NCI-H2029 treated with DMSO at 0.1 percent for 48 hours (cell line): ENCODE measurements at places on chromosomes 13 and 19.

DNA sequence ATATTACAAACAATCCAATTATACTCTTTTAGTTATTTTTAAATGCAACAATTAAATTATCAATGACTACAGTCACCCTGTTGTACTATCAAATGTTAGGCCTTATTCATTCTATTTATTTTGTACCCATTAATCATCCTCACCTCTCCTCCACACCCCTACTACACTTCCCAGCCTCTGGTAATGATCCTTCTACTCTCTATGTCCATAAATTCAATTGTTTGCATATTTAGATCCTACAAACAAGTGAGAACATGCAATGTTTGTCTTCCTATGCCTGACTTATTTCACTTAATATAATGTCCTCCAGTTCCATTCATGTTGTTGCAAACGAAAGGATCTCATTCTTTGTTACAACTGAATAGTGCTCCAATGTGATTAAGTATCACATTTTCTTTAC lies 1414.6 kb downstream of the SLITRK1 start:
- no peak for DNase-seq

- DNase-seq, result no peak
Observed at GRCh38 chr13:36770741-36771140, 48.3 kb upstream of the RFXAP start.

DNA sequence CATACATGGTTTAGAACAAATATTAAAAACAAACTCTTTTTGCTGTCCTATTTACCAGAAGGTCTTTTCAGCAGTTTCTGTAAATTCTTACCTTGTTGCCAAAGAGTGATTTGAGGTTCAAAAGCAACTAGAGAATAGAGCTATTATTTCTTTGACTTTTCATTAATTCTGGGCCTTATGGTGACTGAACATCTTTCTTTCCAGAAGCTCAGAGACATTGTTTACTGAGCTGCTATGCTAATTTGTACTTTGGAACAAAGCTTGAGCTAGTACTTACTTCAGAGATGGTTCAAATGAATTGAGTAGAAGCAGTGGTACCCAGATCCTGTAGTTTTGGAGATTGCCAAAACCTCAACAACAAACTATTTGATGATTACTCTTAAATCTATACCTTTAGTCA lies 331.2 kb downstream of the SPRY2 start:
- no peak for DNase-seq

DNA sequence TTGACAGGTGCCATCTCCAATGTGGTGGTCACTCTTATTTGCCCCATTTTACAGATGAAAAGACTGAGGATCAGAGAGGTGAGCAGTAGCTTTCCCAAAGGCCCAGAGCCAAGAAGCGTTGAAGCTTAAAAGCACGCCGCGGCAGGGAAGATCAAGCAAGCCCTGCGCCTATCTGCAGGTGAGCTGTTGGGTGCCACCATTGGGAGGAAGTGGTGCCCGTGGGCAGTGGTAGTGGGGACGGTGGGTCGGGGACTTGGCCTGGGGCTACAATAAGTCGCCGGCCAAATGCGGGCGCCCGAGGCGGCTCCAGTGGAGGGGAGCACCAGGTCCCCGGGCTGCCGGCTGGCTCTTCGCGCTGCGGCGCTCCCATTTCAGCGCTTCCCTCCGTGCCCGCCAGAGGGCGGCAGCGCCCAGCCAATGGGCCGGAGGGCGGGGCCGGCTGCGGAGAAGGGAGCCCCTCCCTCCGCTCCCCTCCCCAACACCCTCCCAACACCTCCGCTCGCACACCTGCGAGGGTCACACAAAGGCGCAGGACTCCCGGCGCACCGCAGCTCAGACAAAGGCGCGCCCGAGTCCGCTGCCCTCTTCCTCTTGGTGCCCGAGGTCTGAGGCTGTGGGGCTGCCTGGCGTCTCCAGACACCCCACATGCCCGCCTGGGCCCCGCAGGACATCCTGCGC lies 744 bp upstream of the POU2F2 start:
- DNase-seq, result peak; percentile 50

GRCh38 chr13:76958841-76959432 lies 10.6 kb downstream of the ACOD1 start:
- DNase-seq, result no peak
